GM23248 (cell line): ENCODE measurements at places on chromosomes 2 and 18. TPM values are rescaled to one million over a fixed set of nuclear protein-coding genes. Genes with fewer than 3 reads are reported as not detected.

Gene RIT2
- not detected in 2 replicates for total RNA-seq

Gene IL37
- not detected in 2 replicates for total RNA-seq

Gene IL36B
- not detected in 2 replicates for total RNA-seq

Gene SLC5A7
- total RNA-seq, result not detected in 2 replicates

Gene CABLES1
- total RNA-seq, result 5.7 and 8.9 TPM in 2 replicates

Gene REG1B
- not detected in 2 replicates for total RNA-seq

Gene CEP68
- 5.1 and 7.3 TPM in 2 replicates for total RNA-seq

Gene ARHGEF33
- 0.13 and 0.54 TPM in 2 replicates for total RNA-seq

Gene IL1B
- total RNA-seq, result 0.86 and 3.8 TPM in 2 replicates

Gene DNAH6
- total RNA-seq, result 0.11 TPM in 1 of 2 replicates, not detected in the other

Gene EPAS1
- total RNA-seq, result 66.3 and 73.8 TPM in 2 replicates

Gene CRIM1
- 485 and 499 TPM in 2 replicates for total RNA-seq

Gene PCARE
- total RNA-seq, result not detected in 2 replicates

- no peak for DNase-seq
Measured at GRCh38 chr2:233081232-233081730, 21.1 kb downstream of the INPP5D start.

- DNase-seq, result peak; percentile 79
Measured at GRCh38 chr2:198314559-198315153, 510.3 kb downstream of the PLCL1 start.

DNA sequence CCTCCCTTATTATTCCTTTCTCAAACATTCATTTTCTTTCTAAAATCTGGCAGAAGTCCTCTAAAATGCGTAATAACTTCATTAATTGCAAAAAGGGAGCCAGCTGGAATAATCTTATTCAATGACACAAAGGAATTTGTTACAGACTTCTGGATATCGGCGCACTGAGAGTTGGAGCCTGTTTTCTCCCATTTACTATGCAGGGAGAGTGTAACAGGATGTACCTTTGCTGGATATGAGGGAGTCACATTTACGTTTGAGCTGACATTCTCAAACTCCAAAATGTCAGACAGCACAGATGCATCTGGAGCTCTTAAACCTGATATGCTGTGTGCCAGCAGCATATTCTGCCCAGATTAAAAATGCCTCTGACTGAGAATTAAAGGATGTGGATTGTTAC lies 275.3 kb downstream of the TMX3 start:
- DNase-seq, result peak; percentile 45

DNA sequence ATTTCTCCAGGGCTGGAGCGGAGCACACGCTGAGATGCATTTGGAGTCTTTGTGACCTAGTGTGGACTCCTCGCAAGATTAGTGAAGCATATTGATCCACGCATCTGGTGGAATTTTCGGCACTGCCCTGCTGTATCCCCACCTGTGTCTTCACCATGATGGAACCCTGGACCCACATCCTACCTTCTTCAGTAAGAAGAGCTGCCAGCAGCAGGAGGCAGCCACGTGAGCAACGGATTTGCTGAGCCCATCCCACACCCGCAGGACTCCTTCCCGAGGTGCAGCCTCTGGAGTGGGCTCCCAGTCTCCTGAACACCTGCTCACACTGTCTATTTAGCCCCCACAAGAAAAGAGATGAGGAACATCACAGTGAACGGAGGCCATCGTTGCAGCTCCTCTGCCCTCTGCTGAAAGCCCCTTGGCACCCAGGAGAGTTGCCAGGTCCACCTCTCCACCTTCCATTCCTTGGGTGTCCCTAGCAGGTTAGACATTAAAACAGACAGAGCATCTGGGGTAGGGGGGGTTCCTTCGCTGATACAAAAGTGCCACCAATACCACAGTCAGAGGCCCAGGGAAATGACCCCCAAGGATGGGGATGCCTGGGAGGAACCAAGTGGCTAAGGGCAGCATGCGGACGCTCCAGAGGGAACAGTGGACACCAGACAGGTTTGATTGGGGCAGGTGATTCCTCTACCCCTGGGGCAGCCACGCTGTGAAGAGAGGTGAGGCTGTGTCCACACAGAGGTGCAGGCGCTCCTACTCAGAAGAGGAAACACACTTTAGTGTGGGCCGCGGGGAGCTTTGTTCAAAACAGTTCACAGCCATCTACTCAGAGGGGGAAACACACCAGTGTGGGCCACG lies 302.8 kb upstream of the SALL3 start:
- no peak for DNase-seq

GRCh38 chr2:60486067-60486466 lies 67.4 kb downstream of the BCL11A start:
- no peak for DNase-seq

GRCh38 chr18:55446996-55447671 lies 140.9 kb downstream of the TCF4 start:
- no peak for DNase-seq

DNA sequence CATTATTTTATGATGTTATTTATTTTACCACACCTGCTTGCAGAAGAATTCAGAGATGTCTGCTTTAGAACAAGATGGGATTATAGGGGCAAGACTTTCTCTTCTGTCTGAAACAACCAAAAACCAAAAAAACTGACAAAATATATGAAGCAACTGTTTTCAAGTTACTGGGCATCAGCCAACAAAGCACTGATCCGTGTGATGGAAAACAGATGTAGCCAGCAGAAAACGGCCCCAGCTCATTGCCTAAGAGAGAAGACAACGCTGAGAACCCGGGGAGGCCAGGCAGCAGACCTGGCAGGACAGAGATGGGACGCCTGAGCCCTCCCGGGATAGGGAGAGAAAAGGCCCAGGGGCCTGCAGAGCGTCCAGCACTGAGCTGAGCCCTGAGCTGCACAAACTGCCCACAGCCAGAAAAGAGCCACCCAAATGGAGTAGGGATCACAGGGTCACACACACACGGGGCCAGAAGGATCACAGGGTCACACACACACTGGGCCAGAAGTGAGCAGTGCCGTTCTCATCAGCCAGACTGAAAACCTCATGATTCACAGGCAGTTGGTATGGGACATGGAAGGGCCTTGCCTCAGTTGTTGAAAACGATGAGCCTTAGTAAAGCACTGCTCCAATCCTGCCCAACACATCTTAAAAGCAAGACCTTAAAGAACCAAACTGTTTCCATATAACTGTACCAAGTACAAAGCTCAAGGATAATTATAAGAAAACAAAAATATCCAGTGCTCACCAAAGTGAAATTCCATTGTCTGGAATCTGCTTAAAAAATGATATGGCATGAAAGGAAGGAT lies 12.1 kb downstream of the PXDN start:
- DNase-seq, result peak; percentile 86

DNA sequence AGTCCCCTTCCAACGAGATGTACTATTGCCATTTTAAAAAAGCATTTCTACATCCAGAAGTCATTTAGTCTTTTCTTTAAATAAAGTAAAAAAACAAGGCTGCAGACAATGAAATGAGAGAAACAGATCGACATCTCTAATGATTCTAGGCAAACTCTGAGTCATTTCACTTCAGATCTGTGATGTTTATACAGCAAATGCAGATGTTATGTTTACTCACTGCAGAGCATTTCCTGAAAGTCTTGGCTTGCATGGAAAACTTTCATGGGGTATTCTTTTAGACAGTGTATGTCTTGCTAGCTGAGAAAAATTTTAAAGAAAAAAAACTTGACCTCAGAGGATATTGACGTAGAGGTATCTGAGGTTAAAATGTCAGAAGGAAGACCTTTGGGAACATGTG lies 797.4 kb downstream of the CNTNAP5 start:
- DNase-seq, result no peak

DNA sequence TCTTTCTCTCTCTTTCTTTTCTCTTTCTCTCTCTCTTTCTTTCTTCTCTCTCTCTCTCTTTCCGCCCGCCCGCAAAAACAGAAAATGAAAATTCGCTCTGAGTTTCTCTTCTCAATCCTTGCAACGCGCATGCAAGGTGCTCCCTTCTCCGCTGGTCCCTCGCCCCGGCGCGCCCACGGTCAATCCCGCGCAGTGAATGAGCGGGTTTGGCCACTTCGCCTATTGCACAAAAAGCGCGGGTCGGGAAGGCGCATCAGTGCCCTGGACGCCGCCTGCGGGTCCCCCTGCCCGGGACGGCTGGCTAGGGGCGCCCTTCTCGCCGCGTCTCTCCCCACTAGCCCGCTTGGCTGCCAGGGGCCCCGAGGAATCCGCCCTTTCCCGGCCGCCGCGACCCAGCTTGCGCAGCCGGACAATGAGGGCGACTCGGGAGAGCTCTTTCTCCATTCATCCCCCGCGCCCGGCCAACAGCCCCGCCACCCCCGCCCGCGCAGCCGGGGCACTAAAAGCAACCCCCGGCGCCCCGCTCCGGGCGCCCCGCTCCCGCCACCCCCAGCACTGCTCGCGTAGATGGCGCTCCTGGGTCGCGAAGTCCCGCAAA lies 706 bp downstream of the LAMA1 start:
- peak; percentile 47 for DNase-seq

DNA sequence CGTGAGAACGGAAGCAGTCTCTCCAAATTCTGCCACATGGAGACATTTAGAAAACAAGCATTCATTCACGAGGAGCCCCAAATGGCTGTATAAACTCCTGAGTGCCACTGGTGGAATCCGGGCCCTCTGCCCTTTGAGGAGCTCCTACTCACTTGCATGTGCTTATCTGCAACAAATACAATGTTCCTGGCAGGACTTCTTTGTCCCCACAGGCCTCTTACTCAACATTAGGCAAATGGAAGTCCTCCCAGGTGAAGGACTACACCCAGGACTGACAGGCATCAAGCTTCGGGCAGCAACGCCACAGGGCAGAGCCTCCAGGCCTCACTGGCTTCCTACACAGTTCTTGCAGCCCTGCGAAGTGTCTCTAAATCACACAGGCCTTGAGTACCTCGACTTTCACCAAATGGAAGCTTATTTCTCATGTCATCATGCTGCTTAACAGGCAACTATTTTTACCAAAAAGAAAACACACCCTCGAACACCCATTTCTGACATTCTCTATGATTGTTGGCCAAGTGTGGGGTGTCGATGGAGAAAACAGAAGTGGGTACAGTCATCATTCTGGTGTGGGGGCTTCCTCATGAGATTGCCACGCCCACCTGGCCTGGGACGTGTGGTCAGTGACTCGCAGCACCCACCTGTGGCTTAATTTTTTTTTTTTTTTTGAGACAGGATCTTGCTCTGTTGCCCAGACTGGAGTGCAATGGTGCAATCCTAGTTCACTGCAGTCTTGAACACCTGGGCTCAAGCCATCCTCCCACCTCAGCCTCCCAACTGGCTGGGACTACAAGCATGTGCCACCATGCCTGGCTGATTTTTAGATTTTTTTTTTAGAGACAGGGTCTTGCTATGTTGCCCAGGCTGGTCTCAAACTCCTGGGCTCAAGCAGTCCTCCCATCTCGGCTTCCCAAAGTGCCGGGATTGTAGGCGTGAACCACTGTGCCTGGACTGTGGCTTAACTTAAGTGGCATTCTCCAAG lies 186.8 kb upstream of the GLI2 start:
- no peak for DNase-seq

DNA sequence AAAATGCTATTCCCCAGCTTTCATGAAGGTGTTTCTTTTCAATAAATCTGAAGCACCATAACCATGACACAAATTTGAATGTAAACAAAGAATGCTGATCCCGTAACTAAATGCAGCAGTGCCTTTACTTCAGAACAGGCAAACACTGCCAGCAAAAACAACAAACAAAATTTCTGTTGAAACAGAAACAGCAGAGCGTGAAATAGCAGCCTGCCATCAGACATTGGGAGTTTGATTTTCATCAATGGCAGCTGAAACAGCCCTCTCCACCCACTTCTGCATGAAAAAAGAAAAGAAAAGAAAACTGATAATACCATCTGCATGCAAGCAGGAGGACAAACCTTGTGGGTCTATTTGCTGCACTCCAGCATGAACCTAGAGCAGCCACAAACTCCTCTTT lies 128.3 kb downstream of the CDH2 start:
- DNase-seq, result no peak

- no peak for DNase-seq
Measured at GRCh38 chr2:223363085-223363484, 239.1 kb downstream of the SCG2 start.

GRCh38 chr18:31438402-31438801 lies 9.1 kb upstream of the DSG3 start:
- DNase-seq, result no peak

- peak; percentile 70 for DNase-seq
Measured at GRCh38 chr2:148812306-148812705, 62.7 kb upstream of the KIF5C start.

DNA sequence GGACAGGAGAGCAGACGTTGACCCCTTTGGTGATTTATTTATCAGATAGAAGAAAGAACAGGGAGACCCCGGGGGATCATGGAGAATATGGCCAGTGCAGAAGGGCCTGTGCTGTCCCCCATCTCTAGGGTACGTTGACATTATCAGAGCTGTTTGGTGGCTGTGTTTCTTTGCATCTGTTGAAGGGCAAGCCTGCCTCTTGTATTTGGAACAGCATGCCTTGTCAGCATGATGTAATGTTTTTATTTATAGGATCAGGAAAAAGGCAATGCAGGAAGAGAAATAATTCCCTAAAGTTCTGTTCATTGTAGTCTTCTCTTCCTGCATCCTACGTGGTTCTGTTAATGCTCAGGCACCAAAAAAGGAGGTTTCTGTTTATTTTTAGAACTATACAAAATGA lies 49.8 kb upstream of the CABYR start:
- peak; percentile 23 for DNase-seq
